M059J (cell line): ENCODE measurements at places on chromosomes 2 and 18. TPM values are rescaled to one million over a fixed set of nuclear protein-coding genes. Genes with fewer than 3 reads are reported as not detected.

The PRKAG3 gene
- total RNA-seq, result not detected in 2 replicates

The DIS3L2 gene
- total RNA-seq, result 7.4 and 10.6 TPM in 2 replicates

The CPLX4 gene
- not detected in 2 replicates for total RNA-seq

The GKN2 gene
- total RNA-seq, result not detected in 2 replicates

The DOK6 gene
- 0.52 and 12.0 TPM in 2 replicates for total RNA-seq

The SLC4A1AP gene
- total RNA-seq, result 19.8 and 35.1 TPM in 2 replicates

The COL3A1 gene
- total RNA-seq, result 88.9 and 103 TPM in 2 replicates

The UGT1A10 gene
- total RNA-seq, result not detected in 2 replicates

The C1GALT1C1L gene
- total RNA-seq, result 0.89 and 2.4 TPM in 2 replicates

The SNORC gene
- 0.52 and 0.71 TPM in 2 replicates for total RNA-seq

The PIEZO2 gene
- total RNA-seq, result 11.7 and 22.9 TPM in 2 replicates

The GMPPA gene
- total RNA-seq, result 81.6 and 89.2 TPM in 2 replicates

The EVX2 gene
- not detected in 2 replicates for total RNA-seq

The UGT1A4 gene
- total RNA-seq, result not detected in 2 replicates

The PID1 gene
- 0.47 and 3.0 TPM in 2 replicates for total RNA-seq

The SLC4A5 gene
- 0.02 TPM in 1 of 2 replicates, not detected in the other for total RNA-seq

The FOXI3 gene
- total RNA-seq, result not detected in 2 replicates
